ENCODE measurements at places on chromosomes 6 and 20. TPM values are rescaled to one million over a fixed set of nuclear protein-coding genes. Genes with fewer than 3 reads are reported as not detected.
A peak's percentile ranks its signal among the peaks of the same experiment; 100 is the strongest.

DNA sequence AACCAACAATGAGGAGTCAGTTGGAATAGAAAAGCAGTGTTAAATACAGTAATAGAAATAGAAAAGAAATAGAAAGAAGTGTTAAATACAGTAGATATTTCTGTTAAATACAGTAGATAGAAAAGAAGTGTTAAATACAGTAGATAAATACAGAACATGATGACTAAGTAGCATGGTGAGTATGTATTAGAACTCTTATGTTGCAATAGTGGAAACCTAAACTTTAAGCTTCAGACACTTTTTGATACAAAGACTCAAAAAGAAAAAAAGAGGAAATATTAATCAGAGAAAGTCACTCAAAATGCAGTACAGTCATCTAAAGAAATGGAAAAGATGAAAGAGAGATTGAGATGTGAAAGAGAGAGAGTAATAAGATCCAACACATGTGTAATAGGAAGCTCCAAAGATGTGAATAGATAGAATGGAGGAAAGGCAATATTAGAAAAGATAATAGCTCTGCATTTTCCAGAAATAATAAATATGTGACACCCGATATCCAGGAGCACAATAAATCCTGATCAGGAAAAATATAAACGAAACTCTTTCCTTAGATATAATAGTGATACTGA is 131.5 kb upstream of the KCNK16 start:
- no peak for DNase-seq

DNA sequence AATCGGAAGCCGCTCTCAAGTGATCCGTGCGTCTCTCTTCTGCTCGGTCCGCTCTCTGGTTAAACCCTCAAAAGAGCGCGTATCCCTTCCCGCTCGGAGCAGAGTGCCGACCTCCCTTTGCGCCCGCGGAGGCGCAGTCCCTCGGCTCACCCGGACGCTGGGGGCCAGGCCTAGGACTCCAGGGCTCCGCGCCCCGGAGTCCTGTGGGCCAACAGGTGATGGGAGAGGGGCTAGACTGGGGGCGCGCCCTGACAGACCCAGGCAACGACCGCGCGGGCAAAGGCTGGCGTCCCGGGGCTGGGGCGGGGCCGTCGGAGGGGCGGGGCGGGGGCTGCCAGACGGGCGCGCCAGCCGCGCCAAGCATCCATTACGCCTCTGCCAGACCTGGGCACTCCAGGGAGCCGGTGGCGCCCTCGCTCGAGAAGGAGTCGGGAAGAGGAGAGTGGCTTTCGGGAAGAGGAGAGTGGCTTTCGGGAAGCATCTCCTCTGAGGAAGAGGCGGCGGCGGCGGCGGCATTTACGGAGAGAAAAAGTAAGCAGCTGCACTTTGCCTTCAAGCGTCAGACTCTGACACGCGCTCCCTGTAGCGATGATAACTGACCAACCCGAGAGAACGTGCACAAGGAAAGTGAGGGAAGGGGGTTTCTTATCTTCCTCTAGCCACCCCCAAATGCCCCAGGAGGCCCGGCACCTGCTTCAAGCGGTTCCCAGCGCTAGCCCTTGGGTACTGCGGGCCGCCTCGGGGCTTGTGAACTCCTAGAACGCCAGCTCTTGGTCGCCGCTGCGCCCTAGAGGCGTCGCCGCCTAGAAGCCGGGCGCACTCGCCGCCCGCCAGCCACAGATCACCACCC is 2.6 kb downstream of the EPHA7 start:
- no peak for DNase-seq

DNA sequence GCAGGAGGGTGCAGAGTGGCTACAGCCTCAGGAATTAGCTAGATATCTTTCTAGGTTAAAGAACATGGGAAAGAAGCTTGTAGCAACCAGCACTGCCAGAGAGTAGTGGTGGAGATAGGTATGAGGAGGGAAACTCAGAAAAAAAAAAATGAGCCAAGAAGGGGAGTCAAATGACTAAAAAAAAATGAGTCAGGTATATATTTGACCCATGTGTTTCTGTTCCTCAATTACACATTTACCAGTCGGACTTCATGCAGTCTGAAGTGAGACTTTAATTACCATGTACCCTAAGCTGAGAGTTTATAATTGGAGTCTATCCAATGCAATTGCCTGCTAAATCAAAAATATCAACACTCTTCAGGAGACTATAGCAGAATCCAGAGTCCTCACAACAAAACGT is 964.6 kb downstream of the HACE1 start:
- no peak for DNase-seq

DNA sequence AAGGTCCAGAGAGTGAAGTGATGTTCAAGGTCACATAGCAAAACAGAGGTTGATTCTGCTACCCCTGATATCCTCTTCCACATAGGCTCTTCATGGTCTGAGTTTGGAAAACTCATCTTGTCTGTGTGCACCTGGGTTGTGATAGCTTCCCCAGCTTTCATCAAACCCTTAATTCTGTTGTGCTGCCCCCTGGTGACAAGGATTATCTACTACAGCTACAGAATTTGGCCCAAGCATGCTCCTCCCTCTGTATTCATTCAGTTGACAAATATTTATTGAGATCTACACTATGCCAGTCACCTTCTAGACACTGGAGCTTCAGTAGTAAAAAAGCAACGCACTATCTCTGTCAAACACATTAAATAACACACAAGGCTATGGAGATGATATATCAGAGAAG is 50.4 kb downstream of the SMPDL3A start:
- peak; percentile 61 for DNase-seq

GRCh38 chr20:50532221-50532620 is 22.0 kb downstream of the PTPN1 start:
- no peak for DNase-seq

DNA sequence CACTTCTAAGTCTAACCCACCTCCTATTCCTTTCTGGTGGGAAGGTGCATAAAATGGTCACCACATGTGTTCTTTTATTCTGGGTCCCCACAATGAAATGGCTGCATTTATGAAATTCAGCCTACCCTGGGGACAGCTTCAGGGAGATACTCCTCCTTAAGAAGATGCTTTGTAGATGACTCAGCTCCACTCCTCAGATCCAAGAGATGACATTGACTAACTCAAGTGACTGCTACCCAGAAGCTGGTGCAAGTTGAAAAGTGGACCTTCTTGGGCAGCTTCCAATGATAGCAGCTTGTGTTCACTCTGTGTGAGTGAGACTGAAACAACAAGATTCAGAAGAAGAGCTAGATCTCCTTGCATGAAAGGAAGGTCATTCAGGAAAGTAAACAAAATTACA is 113.4 kb downstream of the SCP2D1 start:
- no peak for DNase-seq

GRCh38 chr6:80223743-80224212 is 117.3 kb downstream of the BCKDHB start:
- no peak for DNase-seq

GRCh38 chr20:11861479-11861878 is 56.2 kb upstream of the BTBD3 start:
- DNase-seq = no peak

DNA sequence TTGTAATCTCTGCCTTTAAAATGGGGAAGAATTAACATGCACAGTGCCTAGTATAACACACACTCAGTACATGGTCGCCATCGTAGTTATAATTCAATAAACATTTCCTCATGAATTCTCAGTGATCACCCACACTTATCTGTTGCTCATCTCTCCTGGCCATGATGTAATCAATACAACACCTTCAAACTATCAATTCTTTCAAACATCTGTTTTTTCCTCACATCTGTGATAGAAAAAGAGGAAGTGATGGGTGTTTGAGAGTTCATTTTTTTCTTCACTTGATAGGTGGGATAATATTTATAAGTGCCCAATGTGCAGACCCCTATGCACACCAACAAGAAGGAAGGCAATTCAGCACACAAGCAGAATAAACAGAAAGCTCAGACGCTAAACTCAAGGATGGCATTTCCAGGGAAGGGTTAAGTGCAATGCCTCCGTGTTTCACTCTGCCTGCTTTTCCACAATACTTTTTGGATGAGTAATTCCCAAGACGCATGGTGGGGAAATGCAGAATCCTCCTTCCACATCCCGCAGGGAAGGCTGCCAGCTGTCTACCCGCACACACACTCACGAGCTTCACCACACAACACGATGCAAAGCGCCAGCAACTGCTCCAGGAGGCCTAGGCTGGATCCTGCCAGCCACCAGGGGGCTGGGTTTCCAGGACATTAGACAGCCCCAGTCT is 100.3 kb downstream of the GMPR start:
- no peak for DNase-seq

DNA sequence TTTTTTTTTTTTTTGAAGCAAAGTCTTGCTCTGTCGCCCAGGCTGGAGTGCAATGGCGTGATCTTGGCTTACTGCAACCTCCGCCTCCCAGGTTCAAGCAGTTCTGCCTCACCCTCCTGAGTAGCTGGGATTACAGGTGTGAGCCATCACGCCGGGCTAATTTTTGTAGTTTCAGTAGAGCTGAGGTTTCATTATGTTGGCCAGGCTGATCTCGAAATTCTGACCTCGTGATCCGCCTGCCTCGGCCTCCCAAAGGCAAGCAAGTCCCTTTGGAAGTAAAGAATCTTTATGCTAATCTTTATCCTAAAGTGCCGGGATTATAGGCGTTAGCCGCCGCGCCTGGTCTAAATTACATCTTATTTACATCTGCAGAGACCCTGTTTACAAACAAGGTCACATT is 1.5 kb downstream of the PSMG4 start:
- no peak for DNase-seq

DNA sequence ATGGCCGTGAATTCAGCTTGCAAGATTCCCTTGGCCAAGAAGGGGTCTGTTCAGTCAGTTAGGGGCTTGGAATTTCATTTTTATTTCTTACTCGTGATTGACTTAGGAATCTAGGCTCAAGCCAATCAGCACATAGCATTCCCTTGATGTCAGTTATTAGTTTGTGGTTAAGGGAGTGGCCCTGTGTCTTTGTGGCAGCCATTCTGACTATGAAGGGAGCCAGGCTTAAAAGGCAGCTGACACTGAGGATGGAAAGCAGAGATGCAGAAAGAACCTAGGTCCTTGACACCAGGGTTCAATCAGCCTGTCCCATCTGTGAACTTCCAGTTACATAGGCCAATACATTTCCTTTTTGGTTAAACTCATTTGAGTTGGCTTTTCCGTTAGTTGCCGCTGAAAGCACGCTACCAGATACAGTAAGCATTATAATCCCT is 48.1 kb downstream of the MCUR1 start:
- no peak for DNase-seq

- no peak for DNase-seq
Observed at GRCh38 chr20:51206032-51206662, 183.2 kb upstream of the KCNG1 start.

RGS17 gene
- under 0.01 TPM for total RNA-seq

C6orf15 gene
- total RNA-seq = not detected

RIMS4 gene
- total RNA-seq = not detected

BPIFB4 gene
- total RNA-seq = not detected

KCNK5 gene
- total RNA-seq = 3.7 TPM

DNAH8 gene
- 0.05 TPM for total RNA-seq

GRM1 gene
- total RNA-seq = 0.05 TPM

GSTA1 gene
- total RNA-seq = 160 TPM

MATN4 gene
- not detected for total RNA-seq

RBPJL gene
- total RNA-seq = not detected
